ENCODE measurements at places on chromosomes 12 and 14.

DNA sequence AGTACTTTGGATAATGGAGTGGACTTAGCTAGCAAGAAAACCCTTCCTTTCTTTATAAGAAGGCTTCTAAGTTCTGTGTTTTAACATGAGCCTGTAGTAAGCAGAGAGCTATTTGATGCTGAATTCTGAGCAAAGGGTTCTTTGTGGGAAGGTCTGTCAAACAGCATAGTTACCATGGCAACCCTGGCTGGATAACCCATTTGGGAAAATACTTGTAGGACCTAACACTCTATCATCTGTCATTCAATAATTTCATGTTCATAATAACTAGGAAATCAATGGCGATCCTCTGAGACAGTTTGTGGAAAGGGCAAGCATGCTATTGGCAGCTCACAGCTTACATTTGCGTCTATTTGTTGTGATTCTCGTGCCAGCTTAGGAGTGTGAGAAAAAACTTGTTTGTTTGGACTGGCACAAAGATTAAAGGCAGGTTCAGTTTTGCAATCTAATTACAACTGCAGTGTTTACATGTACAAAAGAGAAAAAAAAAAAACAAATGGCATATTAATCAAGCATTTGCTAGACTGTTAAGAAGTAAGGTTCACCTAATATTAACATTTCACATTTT is 219.2 kb downstream of the PDZRN4 start:
- DNase-seq: no peak

DNA sequence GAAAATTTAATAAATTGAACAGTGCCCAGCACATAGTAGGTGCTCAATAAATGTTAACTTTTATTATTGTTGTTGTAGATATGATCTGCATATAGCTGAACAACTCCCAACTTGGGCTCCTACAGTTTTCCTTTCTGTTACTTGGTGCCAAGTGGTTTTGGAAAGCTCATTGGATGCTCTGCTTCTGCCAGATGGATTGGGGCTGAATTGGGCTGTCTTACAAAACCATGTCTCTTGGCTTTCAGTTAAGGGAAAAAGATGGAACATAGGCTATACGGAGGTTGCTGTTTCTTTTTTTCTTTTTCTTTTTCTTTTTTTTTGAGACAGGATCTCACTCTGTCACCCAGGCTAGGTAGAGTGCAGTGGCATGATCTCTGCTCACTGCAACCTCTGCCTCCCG is 140.7 kb upstream of the PWP1 start:
- no peak for DNase-seq

- no peak for DNase-seq
Observed at GRCh38 chr12:79183926-79184325, 319.4 kb downstream of the SYT1 start.

- no peak for DNase-seq
Observed at GRCh38 chr14:41403360-41403759, 203.3 kb upstream of the LRFN5 start.

- DNase-seq: no peak
Observed at GRCh38 chr12:112368856-112369255, 13.4 kb downstream of the HECTD4 start.

DNA sequence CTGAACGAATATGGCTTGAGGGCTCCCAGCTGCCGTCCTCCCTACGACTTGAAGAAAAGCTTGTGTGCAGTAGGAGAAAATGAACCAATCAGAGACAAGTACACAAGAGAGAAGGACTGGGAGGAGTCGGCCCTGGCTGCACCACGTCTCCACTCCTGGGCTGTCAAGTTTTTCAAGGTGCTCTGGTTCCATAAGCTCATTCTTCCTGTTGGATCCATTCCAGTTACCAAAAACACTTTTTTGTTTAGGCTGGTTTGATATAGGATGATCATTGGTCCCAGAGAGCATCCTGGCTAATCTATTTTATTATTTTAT is 2.8 kb upstream of the A2ML1 start:
- DNase-seq: no peak

- no peak for DNase-seq
Observed at GRCh38 chr12:3129301-3130056, 52.3 kb downstream of the TSPAN9 start.

DNA sequence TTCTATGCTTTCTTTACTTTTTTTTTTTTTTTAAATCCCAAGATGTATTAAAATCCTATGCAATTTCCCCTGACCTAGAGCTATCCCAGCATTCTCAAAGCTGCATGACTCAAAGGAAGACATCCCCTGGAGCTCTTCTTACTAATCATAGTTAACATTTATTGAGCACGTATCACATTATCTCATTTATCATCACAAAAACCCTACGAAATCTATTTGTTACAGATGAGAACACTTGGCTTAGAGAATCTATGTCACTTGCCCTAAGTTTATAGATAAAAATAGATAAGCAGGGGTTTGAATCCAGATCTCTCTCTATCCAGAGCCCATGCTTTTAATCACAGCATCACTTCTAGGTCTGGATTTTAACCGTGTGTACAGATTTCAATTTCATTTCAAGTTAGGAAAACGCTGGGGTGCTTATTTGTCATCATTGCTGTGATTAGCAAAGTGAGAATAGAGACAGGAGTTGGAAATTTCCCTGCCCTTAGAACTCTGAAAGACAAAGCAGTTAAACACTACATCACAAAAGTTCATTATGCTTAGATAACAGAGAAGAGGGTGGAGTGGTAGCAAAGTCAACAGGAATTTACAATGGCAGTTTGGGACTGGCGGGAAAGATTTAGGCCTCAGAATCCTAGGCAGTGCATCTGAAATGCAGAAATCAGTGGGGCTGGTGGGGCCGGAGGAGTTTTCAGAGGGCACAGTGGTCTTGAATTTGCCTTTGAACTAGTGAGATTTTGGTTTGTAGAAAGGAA is 177.7 kb upstream of the FRMD6 start:
- no peak for DNase-seq

DNA sequence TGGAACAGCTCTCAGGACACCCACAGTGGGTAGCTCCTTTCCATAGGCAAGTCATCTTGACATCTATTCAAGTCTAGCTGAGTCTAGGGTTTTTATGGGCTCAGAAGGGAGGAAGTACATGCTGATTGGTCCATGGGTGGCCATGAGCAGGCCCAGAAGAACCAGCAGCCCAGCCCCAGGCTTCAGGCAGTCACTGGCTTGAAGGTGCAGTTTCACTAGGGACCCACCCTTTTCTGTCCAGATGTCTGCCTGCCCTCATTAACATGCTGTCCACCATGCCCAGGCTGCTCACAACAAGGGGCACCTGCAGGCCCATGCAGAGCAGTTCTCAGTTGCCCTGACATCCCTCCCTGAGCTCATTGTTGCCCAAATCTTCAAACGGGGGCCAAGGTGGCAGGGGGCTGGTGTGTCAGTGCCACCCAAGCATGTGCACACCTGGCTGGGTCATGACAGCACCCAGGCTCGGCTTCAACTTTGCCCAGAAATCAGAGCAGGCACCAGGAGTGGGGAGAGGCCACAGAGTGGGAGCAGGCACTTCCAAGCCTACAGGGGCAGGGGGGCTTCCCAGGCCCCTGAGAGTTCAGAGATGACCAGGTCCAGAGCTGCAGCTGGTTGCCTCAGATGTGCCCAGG is 18.7 kb upstream of the LGR5 start:
- DNase-seq: no peak

DNA sequence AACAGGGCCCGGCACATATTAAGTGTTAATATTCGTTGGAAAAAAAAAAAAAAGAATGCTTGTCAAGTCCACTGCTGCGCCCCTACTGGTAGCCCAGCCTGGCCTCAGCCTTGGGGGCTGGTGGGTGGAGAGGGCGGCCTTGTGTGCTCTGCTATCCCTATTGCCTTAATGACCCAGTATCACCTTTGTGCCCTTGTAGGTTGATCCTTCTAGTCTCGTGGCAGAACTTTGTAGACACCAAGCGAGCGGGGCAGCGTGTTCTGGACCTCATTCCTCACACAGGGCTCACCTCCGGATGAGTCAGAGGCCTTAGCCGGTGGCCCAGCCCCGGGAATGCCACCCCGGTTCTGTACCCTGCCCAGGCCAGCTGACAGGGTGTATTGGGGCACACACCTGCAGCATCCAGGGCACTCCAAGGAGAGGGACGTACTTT is 1.8 kb upstream of the RCOR1 start:
- DNase-seq: no peak

DNA sequence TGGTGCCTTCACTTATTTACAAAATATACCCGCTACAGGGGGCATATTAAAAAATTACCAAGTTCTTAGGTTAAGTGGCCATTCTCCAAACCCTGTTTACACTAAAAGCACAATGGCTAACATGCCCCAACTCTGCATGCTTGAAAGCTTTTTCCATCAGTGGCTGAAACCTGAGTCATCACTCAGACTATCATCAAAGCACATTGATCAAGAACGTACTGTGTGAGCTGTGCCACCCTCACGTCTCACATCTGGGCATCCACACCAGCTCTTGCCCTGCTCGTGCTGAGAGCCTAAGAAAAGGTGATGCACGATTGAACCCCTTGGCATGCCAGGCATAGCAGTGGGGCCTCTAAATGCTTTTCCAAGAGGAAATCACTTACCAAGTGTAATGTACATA is 13.2 kb downstream of the AQP6 start:
- no peak for DNase-seq

DNA sequence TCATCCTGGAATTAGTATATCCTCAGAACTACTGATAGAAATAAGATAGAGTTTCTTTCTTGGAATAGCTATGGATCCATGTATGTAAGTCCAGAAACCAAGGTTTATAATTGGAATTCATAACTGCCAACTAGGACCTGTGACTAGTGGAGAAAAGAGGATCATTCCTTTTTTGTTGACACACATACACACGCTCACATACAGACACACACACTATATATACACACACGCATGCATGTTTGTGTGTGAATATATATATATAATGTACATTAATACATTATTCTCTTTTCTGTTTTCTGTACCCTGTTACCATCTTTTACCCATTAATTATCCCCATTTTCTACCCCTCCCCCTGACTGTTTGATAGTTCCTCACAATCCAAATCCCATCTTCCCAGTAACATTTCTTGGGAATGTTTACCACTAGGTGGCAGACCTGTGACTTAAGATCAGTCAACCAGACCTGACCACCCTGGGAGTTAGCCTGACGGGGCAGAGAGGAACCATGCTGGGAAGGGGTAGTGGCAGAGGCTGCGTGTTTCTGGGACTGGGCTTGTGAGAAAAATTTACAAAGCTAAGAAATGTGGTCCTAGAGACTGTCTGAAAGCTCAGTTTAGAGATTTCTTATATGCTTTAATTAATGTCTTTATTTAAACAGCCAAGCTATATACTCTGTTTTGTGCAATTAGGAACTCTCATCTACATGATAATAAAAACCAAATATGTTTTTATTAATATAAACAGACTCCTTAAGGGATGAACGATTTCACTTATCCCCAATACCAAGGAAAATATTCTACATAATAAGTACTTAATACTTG is 308.0 kb downstream of the PPFIA2 start:
- peak; percentile 86 for DNase-seq

GRCh38 chr14:95885866-95886265 is 9.2 kb downstream of the TUNAR start:
- DNase-seq: no peak

DNA sequence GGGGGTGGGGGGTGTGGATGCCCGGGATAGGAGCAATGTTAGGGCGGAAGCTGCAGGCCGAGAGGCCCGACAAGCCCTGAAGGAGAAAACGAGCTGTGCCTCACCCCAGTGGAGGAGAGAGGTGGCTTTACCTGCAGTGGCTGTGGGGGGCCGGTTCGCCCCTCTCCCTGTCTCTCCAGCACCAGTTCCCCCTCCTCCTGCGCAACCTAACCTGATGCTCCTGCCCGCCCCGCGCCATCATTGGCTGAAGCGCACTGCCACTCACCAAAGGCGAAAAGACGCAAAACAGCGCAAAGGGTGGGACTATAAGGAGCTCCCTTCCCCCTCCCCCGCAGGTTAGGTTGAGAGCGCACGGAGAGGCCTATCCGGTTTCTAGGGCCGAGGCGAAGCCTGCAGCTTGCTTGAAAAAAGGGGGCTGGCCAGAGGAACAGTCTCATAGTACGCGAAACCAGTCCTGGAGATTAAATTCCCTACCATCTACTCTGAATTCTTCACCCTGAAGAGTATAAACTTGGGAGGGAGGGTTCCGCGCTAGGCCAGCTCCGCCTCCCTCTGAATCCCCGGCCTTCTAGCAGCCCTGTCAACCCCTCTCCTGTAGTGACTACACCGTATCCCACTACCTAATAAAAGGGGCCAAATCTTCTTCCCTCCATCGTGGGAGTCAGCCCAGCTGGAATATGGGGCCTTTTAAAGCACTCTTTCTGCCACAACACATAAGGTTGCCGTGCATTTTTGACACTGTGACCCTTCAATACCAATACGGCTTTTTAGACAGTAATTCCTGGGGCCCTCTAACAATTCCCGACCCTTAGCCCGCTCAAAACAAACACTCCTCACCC is 18.6 kb downstream of the CHD8 start:
- DNase-seq: peak; percentile 99

GRCh38 chr12:97573901-97574300 is 111.3 kb downstream of the RMST start:
- no peak for DNase-seq

DNA sequence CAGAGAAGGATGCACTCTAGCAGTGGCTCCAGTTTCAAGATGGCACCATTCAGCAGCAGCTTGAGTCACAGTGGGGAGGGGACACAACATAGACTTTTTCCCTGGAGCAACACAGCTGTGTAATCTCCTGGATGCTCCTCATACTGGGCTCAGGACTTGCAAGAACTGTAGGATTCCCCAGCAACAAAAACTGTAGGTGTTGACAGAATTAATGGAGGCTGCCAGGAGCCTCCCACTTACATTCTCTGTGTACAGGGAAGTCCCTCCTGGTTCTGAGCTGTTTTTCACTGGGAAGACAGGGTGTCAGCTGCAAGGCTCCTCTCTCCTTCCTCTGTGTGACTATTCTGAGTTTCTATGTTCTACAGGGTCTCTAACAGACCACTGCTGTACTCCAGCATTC is 217.9 kb downstream of the KIF21A start:
- DNase-seq: no peak

GRCh38 chr12:54369597-54370131 is 5.4 kb upstream of the GPR84 start:
- no peak for DNase-seq

DNA sequence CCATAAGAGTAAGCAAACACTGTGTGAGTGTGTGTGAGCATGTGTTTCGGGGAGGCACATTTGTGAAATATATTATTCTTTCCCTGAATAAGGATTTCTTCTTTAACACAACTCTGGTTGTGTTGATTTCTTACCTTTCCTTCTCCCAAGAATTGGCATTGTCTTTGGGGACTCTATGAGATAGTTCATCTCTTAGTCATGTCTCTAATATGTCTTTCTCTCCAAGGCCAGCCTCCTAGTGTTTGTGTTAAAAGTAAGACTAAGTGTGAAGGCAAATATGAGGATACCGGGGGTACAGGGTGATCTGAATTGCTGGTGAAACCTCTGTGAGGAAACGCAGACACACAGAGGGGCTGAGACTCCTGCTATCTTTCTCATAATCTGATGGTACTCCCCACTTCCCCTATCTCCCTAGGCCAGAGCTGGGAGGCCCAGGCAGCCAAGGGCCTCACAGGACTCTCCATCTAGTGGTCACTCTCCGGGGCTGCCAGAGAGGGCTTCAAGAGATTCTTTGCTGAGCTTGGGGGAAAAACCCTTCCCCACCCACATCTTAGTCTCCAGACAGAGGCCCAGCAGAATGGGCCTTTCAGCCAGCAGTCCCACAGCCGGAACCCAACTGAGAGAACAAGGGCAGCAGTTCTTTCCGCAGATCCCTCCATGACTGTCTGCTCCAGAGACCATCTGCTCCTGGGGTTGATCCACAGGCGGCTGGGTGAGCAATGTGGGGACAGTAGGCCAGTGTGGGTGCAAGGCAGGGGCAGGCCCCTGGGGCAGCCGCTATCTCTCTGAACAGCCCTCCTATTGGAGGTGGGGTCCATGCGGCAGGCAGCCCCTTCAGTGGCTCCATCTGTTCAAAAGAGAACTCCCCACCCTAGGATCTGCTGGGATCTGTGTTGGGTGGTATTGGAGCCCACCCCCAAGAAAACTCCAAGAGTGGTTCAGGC is 5.8 kb upstream of the HOXC12 start:
- DNase-seq: no peak
